ENCODE measurements at places on chromosomes 6 and 20.
A peak's percentile ranks its signal among the peaks of the same experiment; 100 is the strongest.

DNA sequence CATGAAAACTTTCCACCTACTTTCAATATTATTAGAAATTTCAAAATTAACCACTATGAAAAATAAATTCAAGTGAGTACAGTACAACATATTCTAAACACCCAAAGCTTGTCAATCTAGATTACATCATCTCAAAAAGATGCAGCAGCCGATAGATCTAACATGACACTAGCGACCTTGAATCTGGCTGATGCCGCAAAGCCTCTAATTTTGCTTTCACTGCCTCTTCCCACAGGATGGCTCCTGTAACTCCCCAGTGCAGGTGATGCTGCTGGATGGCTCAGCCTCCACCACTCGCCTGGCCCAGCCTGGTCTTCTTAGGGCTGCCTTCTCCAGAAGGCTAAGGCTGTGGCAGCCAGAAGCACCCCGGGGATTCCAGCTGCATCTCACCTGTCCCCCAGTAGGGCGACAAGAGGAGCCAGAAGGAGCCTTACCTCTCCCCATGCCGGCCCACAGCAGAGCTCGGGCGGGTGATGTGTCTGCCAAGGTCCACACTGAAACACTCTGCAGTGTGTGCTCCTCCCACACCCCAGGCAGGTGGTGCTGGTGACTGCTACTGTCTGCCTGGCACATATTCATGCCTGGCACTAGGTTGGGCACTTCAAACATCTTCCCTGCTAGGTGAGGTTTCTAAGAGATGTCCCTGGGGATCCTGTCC is 82.1 kb downstream of the SLC23A2 start:
- no peak for DNase-seq

DNA sequence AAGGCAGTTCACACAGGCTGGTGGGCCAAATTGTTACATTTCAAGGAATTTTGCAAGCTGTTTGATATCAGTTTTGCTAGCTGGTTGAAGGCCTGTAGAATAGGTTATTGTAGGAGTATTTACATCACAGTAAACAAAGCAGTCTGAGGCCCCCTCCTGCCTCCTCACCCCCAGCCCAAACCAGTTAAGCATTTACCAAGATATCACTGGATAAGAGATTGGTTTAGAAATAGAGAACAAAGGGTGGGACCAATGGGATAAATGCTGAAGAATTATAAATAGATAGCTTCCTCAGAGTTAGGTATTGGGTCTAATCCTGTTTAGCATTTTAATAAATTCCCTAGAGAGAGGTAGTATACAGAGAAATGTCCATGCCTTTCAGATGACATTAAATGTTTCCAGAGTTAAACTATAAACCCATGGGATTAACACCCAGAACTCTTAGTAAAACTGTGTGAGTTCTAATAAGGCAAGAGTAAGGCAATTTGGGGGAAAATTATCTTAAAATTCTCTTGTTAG is 2.3 kb upstream of the PHACTR2 start:
- DNase-seq: no peak

DNA sequence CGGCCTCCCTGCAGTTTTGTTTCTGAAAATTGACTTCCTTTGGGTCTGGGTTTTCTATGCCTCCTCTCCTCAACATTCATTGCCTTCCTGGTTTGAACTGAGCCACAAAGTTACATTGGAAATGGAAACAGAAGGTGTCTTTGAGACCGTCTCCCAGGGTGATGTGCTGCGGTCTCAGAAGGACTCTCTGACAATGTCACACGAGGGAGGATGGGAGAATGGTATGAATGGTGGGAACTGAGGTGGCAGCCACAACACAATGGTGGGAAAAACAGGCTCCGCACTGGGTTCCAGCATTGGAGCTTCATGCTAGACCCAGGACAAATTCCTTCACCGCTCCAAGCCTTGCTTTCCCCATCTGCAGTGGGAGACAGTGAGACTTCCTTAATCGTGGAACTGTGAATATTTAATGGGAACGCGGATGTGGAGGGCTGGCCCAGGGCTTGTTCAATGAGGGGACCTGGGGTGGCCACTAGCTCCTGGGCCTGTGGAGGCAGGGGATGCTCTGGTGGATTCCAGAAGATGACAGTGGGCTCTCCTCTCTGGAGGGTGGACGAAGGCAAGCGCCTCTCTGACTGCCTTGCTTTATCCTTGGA is 73.9 kb downstream of the KCNB1 start:
- no peak for DNase-seq

DNA sequence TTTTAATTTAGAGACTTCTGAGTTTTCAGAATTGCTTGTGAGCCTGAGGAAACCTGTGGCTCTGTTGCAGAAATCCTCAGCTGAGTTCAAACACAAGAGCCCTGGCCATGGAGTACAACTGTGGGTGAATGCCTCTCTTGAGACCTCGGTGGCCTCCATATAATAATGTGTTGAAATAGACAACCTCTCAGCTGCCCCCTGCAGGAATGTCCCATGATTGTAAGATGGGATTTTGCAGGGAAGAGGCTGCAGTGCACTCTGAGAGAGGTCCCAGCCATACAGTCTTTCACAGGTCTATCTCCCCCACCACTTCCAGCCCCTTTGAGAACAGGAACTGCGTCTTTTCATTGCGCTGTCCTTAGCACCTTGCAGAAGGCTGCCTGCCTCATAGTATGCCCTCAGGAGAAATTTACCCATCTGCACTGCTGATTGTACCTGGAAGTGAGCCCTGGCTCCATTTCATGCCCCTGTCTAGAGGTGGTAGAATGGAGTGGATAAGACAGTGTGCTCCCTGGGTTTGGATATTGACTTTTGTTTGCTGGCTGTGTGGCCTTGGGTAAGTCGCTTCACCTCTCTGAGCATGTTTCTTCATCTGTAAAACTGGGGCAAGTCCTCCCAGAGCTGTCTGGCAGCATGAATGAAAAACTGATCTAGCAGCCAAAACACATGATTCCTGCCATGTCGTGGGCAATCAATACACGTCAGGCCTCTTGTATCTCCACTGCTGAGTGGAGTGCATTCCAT is 16.8 kb upstream of the CDH22 start:
- DNase-seq: no peak

DNA sequence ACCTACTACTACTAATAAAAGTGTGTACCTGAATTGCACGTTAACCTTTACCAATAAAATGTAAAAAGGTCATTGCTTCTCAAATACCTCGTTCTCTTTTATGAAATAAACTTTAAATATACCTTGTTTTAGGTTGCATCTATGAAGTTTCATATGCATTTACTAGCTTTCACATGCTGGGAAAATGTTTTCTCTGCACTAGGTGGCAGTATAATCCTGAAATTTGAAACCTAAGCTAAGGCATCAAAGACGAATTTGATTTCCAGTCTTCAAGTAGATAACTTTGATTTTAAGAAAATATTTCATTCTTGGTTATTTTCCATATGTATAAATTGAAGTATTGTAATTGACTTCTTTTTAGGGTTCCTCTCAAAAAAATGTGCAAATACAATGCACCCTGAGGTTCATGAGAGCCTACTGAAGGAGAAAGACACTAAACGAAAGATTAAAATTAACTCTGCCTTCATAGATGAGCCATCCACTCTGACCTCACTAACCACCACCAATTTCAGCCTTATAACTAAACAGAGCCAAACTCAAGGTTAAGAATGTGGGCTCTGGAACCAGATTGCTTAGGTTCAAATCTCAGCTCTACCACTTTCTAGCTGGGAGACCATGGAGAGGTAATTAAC is 7.3 kb upstream of the COL9A1 start:
- DNase-seq: no peak

- no peak for DNase-seq
Measured at GRCh38 chr6:75130784-75131183, 75.1 kb downstream of the COL12A1 start.

DNA sequence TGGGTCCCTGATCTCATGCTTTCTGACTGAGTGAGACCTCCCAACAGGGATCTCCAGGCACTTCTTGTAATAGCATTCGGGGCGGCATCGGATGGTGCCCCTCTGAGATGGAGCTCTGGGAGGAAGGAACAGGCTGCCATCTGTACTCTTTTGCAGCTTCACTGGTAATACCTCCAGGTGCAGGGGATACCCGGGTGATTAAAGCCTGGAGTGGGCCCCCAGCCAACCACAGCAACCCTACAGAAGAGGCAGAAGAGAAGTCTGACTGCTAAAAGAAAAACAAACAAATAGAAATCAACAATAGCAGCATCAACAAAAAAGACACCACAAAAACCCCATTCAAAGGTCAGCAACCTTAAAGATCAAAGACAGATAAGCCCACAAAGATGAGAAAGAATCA is 19.1 kb upstream of the PGK2 start:
- no peak for DNase-seq

DNA sequence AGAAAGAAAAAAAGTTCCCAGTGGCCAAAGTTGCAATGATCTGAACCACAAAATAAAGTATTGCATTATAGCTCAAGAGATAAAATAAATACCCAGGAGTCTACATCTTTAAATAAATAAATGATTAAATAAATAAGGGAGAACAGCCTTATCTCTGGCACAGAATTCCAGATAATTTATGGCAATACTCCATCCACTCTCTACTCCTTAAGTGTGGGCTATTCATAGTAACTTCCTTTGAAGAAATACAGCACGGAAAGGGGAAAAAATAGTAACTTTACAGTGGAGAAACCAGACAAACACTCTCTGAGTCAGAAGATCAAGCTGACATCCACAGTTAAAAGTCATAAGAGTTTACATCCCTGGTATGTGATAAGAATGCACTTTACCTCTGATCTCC is 11.6 kb downstream of the AURKA start:
- no peak for DNase-seq

GRCh38 chr6:18585032-18585573 is 198.0 kb downstream of the RNF144B start:
- DNase-seq: no peak

- no peak for DNase-seq
Measured at GRCh38 chr6:43464337-43464736, 9.0 kb upstream of the DLK2 start.

DNA sequence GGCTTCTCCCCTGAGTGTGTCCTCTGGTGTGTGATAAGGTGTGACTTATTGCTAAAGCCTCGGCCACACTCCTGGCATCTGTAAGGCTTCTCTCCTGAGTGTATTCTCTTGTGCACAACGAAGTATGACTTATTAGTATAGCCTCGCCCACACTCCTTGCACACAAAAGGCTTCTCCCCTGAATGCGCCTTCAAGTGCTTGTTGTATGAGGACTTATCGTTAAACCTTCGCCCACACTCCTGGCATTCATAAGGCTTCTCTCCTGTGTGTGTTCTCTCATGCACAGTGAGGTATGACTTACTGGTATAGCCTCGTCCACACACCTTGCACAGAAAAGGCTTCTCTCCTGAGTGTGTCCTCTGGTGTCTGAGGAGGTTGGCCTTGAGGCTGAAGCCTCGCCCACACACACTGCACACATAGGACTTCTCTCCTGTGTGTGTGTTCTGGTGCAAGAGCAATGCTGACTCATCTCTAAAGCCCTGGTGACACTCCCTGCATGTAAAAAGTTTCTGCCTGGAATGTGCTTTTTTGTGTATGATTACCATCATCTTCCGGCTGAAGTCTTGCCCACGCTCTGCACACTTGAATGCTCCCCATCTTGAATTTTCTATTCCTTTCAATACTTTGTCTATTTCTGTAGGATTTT is 20.4 kb downstream of the ZNF337 start:
- DNase-seq: no peak

GRCh38 chr6:23650676-23651075 is 475.3 kb upstream of the NRSN1 start:
- no peak for DNase-seq

DNA sequence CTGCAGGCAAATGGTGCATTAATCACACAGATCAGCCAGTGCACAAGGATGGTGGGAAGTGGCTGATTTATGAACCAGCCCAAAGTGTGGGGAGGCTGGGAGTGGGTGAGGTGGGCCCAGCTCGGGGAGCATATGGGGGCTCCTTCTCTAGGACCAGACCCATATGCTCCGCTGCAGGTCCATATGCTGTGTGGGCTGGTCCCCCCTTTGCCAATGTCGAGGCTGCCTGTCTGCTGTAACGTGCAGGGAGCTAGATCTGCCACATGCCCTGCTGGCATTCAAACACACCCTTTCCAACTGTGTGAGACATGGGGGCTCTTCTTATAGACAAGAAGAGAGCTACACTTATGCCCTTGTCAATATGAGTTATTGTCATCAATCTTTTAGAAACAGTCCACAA is 566.3 kb downstream of the DHX35 start:
- no peak for DNase-seq

DNA sequence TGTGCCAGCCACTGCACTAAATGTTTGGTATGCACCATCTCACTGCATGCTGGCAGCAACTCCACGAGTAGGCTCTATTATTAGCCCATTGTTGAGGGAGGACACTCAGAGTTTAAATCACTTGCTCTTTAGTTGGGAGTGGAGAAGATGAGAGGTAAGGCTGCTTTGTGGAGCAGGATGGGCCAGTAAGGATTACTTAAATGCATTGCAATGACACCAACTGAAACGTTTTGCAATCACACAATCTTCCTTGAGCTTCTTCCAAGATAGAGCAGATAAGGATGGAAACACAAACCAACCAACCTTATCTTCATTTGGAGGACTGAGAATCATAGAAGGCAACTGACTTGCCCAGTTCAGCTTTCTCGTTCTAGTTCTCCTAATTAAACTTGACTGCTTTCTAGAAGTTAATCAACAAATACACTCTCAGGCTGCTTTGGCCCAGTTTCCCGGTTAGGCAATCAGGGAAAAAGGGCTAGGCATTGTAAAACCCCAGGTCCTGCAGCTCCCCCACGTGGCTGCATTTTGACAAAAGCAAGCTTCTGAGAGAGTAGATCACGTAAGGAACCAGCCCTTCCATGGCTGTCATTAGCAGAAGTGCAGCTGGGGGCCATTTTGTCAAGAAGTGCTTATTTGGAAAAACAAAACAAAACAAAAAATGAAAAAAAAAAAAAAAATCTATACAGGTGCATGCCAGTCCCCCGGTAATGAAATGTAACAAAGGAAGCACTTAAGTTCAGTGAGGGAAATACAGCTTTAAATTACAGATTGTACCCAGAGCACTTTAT is 130.6 kb downstream of the BCAS1 start:
- DNase-seq: peak; percentile 94

DNA sequence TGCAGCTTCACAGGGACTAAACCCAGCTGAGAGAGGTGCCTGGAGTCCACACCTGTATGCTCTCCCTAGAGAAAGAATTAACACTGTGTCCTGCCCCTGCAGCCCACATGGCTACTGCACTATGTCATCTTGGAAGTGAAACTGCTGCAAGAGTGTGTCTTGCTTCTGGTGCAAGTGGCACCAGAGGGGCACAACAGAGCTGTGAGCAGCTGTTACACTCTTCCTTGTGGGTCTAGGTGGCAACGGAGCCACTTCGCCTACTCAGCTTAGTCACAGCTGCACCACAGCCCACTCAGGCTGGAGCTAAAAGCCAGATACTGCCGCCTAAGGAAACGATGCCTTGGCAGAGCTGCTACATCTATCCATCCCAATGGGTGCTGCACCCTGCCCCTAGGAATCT is 391.4 kb downstream of the COL12A1 start:
- DNase-seq: no peak
